Adrenal gland (tissue), 19 donors: ENCODE measurements at places on chromosomes 11 and 22. TPM values are rescaled to one million over a fixed set of nuclear protein-coding genes. Genes with fewer than 3 reads are reported as not detected.

Gene TRIM48
- not detected for total RNA-seq

Gene ANO9
- total RNA-seq = not detected

Gene MAJIN
- total RNA-seq = not detected

Gene NLRP10
- total RNA-seq = not detected

Gene VPS26B
- total RNA-seq = 57.9 TPM

Gene SUSD2
- total RNA-seq = 0.28 TPM

Gene THY1
- total RNA-seq = 16.8 TPM

Gene CNTN5
- total RNA-seq = not detected

Gene RIMBP3C
- total RNA-seq = 0.52 TPM

Gene SEPTIN5
- 23.8 TPM for total RNA-seq

Gene TRMT112
- total RNA-seq = 991 TPM

Gene OR51T1
- total RNA-seq = not detected
